ENCODE measurements at places on chromosomes 16 and 17.

GRCh38 chr17:63579633-63580032 lies 21.1 kb upstream of the TACO1 start:
- peak; percentile 98 for DNase-seq

DNA sequence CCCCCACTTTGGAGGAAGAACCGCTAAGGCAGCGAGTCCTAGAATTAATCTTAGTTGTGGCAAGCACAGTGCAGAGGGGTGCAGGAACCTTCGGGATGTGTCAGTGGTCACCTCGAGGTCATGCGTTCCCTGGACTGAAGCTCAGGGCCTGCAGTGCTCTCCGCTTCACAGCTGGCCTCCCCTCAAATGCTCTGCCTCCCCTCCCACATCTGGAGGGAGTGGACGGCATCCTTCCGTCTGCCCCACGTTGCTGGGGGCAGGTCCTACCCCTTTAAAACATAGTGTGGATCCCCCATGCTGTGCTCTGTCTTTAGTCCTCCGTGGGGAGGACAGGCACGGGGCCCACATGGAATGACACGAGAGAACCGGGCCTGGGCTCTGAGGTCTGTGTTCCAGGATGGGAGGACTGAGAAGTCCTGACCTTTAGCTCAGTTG lies 99.5 kb upstream of the CDC42EP4 start:
- DNase-seq, result no peak

DNA sequence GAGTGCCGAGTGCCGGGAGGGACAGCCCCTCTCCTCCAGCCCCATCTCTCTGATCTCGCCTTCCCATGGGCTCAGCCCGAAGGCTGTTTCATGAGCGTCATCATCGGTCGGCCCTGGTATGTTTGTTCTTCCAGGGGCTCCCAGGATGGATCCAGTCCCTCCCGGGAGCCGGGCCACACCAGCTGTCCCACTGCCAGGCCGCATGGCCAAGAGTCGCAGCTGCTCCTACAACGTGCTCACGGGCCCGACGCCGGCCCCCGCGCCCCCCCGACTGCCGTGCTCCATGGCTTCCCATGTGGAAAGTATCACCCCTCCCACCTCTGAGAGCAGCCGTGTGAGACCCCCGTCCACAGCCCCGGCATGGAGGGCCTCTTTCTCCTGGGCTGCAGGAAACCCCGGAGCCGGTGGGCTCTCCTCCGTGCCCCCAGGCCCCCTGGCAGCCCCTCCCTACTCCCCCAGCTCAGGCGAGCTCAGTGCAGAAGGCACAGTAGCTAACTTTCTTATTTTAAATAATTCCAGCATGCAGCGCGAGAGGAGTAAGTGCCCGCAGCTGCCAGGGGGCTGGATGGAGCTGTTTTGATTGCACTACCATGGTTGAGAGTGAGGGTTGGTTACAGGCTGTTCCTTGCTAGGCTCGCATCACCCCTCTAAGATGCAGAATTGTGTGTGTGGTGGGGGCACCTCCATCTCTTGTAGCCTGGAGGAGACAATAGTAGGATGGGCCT lies 26.6 kb upstream of the GSE1 start:
- no peak for DNase-seq

DNA sequence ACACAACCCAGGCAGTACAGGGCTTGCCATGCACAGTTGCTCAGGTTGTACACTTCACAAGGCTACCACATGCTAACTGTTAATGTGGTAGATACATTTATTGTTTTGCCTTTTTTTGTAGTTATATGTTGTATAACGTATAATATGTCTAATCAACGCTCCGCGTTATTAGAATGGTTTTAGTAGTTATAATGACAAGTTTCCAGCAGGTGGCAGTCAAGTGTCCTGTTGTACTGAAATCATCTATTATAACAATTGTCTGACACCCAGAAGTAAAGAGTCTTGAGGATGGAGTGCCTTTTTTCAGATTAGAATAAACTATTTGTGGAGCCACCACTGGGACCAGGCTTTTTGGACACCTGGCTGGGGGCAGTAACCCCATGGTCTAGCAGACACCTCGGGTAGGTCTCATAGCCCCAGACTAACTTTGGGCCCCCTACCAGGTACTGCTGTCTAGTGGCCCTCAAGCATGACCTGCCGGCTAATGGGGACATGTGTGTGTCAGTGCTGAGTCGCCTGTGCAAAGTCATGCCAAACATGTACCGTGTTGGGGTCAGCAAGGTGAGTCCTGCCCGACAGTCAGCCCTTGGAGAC lies 32.8 kb downstream of the MYO15A start:
- peak; percentile 63 for DNase-seq

DNA sequence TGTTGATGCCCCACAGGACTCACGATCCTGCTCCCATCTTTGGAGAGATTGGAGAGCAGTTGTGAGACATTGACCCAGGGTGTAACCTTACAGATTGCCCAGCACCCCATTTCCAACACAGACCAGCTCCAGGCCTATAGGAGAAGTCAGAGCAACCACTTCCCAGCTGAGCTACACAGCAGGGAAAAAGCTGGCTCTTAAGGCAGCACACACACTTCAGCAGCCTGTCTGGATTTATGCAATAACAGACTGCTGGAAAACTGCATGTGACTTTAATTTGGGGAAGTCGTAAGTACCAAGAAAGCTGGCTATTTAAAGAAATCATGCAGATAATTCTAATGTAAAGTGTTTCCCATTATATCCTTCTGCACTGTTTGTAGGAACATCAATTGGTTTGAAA lies 30.8 kb downstream of the NOG start:
- DNase-seq, result no peak

GRCh38 chr17:64335486-64335885 lies 55.2 kb downstream of the PECAM1 start:
- no peak for DNase-seq

DNA sequence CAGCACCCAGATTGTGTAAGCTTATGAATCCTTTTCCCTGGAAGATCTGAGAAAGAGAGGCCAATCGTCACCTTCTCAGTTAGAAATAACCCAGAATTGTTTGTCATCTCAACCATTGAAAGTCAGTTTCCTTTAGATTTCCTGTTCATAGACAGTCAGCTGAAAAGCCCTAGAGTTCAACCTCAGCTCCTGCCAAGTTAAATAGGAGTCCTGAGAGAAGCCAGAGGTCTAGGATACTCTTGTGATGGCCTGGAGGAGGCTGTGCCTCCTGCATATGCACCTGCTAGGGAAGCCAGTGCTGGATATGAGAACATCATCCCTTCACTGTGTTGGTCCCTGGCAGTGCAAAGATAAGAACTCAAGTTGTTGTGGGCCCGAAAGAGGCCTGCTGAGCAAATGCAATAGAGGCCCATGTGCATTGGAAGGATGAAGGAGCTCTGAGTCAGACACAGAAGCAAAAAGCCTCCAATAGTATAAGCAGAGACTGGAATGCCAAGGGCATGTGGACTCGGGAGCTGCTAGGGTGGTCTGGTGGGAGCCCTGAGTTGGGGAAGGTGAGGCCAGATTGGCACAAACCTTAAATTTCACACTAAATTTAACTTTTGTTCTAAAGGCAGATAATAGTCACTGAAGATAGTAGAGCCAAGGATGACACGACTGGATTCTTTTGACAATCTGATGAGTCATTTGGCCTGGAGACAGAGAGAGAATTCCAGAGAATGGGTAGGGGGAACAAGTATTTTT lies 520.9 kb upstream of the CDH5 start:
- DNase-seq, result no peak

Measured in lung microvascular endothelial cell (primary cell).